ENCODE measurements at places on chromosomes 13 and 19.

- DNase-seq, result no peak
These were observed 55.7 kb downstream of the MRPL57 start for GRCh38 chr13:21232196-21232595.

- no peak for DNase-seq
These were observed 9.4 kb downstream of the CELF5 start for GRCh38 chr19:3233831-3234230.

- DNase-seq, result no peak
These were observed 17.7 kb downstream of the METTL21C start for GRCh38 chr13:102677122-102677521.

GRCh38 chr19:46637224-46637623, 1.2 kb upstream of the GNG8 start:
- DNase-seq, result no peak

DNA sequence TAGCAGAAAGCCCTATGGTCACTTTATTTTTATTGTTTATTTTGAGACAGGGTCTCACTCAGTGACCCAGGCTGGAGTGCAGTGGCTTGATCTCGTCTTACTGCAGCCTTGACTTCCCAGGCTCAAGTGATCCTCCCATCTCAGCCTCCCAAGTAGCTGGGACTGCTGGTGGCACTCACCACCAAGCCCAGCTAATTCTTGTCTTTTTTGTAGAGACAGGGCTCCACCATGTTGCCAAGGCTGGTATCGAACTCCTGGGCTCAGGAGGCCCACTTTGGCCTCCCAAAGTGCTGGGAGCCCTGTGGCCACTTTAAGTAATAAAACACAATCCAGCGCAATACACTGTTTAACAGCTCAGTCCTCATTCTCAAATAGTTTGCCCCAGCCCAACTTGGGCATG, 69.3 kb downstream of the NUFIP1 start:
- DNase-seq, result no peak

DNA sequence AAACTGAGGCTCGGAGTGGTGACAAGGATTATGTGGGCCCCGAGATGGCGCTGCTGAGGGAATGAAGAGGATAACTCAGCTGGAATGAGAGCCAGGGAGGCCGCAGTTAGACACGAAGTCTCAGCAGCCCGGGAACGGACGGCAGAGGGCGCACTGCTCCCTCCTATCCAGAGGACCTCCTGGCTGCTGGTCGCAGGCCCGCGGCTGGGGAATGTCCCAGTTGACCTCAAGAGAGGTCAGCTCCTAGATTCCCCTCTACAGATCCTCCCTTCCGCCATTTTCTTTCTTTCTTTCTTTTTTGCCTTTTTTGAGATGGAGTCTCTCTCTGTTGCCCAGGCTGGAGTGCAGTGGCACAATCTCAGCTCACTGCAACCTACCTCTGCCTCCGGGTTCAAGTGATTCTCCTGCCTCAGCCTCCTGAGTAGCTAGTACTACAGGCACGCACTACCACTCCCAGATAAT, 24.1 kb upstream of the ASPDH start:
- peak; percentile 92 for DNase-seq

DNA sequence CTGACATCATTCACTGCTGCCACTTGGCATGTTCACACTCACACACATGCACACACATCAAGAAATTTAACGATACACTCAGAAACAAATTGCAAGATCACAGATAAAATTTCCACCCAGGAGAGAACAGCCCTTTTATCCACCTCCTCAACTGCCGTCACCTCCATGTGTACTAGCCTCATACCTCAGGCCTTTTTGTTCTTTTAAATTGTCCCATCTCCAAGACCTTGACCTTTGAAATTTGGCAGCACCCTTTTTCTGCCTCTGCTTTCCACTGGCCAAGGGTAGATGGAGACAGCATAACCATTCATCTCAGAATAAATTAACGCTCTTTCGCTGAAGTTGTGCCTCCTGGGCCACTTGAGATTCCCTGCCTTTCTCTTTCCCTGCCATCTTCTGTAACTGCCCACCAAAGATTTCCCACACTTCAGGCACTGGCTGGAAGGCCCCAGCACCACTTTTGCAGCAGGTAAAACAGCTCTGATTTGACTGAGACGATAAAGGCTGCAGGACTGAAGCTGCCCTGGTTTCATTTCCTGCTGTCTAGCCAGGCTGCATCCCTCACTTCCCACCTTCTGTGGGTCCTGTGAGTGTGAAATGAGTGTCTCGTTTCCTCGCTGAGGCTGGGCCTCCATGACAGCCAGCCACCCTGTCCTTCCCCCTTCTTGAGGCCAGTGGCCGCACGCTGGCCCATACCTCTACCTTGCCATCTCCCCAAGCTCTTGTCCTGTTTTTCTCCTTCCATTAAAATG, 39.3 kb downstream of the MBNL2 start:
- no peak for DNase-seq

DNA sequence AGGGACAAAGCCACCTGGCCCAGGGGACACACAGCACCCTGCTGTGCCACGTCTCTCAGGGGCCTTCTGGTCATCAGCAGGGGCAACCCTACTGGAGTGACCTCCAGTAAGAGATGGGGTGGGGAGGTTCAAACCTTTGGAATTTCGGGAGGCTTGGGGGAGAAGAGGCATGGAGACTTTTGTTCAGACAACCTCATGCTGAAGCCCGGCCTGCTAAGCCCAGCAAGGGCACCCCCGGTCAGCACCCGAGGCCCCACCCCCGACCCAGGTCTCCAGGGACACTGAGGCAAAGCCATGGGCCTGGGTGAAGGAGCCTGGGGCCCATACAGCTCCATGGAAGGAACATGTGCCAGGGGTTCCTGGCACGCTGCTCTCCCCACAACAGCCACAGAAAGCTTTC, 23.3 kb downstream of the ZNF787 start:
- no peak for DNase-seq

- no peak for DNase-seq
These were observed 962.3 kb downstream of the EFNB2 start for GRCh38 chr13:105573136-105573535.

- DNase-seq, result no peak
These were observed 43.7 kb downstream of the FOXO1 start for GRCh38 chr13:40622761-40623160.

DNA sequence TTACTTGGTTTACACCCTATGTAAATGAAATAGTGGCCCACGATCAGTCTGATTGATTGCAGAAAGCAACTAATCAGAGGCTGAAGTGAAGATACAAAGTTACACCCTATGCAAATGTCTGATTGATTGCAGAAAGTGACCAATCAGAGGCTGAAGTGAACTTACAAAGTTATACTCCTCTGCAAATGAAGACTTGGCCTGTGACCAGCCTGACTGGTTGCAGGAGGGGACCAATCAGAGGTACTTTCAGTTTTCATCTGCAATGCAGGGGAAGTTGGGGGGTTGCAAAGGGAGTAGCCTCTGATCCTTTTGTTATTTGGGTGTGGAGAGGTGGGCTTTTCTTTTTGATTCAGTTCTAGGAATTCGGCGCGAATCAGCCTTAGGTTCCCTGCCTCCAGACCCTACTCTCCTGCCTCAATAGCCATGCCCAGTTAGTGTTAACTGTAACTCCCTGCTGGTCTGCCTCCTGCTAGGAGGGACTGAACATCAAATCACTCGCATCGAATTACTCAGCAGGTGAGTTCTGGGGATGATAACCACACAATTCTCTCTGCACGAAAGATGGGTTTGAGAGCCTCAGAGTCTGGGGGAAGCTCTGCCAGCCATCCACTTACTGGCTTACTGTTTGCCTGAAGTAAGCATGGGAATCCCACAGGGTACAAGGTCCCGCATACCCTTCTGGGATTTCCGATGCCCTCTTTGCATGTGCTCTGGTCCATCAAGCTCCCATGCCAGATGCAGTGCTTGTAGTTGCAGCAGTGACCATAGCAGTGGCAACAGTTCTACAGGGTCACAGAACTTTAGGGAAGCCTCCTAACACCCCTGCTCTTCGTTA, 7.5 kb downstream of the ARL11 start:
- DNase-seq, result no peak

DNA sequence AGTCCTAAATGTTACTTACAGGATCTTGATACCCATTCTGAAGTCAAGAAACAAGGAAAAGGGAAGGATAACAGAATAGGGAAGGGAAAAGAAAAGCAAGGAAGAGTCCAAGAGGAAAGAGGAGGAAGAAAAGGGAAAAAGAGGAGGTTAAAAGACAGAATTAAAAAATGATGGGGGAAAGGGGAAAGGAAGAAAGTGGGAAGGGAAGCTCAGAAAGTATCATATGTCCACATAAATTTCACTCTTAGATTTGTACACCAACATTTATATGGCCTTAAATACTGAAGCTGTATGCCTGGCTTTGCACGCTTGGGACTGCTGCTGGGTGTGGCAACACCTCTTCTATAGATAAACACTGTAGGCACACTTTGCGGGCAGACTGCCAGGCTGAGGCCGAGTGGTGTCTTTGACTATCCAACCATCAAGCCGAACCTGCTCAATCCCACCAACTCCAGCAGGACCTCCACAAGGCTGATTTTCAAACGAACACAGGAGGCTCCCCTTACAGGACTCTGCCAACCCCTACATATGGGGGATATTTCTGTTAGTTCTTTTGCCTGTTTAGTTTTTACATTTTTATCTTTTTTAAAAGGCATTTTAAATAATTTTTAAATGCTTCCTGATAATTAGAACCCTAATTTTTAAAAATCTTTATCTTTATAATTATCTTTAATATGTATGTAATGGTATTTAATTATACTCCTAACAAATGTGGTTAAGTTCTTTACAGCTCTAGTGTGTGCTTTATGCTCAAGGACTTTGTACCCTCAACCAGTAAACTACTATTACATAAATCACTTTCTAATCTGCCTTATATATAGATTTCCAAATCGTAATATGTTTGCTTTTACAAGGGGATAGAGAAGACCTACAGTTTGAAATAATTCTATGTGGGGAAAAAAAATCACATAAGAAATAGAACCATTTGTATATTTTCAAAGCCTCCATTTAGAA, 154.2 kb downstream of the DIAPH3 start:
- DNase-seq, result peak; percentile 34

DNA sequence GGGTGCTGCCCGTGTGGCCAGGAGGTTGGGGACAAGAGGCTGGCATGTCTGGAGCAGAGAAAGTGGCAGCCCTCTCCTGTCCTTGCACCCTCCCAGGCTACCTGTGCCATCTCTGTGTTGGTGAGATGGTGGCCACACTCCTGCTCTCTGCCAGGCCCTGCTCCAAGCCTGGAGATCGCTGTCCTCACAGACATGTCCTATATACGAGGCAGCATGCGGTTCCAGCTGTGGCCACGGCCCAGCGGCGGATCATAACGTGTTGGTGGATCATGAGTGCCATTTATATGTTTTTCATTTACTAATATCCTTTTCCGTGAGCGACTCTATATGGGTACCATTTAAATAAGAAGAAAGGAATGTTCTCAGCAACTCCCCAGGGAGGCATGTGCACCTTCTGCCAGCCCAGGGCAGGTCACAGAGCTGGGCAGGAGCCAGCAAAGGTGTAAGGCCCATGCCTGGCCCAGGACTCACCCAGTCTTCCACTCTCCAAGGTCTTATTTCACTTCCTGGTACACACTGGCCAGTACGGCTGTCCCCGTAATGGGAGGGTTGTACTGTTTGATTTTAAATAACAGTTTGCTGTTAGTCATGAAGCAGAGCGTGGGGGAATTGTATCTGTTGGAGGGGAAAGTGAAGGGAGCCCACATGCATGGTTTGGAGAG, 47.2 kb upstream of the LDLR start:
- no peak for DNase-seq

DNA sequence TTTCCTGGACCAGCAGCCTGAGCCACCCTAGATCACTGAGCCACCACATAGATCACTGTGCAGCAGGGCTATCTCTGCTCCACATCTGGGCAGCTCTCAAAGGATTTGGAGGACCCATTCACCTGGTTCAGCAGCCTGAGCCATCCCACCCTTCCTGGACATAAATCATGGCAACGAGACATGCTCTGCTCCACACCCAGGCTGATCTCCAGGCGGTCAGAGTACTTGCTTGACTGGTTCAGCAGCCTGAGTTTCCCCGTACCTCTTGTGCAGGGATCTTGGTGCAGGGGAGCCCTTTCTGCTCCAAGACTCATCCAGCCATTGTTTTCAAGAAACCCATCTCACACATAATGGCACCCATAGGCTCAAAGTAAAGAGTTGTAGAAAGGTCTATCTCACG, 195.3 kb downstream of the LIG4 start:
- no peak for DNase-seq

- no peak for DNase-seq
These were observed 12.4 kb upstream of the ZNF709 start for GRCh38 chr19:12497032-12497431.

DNA sequence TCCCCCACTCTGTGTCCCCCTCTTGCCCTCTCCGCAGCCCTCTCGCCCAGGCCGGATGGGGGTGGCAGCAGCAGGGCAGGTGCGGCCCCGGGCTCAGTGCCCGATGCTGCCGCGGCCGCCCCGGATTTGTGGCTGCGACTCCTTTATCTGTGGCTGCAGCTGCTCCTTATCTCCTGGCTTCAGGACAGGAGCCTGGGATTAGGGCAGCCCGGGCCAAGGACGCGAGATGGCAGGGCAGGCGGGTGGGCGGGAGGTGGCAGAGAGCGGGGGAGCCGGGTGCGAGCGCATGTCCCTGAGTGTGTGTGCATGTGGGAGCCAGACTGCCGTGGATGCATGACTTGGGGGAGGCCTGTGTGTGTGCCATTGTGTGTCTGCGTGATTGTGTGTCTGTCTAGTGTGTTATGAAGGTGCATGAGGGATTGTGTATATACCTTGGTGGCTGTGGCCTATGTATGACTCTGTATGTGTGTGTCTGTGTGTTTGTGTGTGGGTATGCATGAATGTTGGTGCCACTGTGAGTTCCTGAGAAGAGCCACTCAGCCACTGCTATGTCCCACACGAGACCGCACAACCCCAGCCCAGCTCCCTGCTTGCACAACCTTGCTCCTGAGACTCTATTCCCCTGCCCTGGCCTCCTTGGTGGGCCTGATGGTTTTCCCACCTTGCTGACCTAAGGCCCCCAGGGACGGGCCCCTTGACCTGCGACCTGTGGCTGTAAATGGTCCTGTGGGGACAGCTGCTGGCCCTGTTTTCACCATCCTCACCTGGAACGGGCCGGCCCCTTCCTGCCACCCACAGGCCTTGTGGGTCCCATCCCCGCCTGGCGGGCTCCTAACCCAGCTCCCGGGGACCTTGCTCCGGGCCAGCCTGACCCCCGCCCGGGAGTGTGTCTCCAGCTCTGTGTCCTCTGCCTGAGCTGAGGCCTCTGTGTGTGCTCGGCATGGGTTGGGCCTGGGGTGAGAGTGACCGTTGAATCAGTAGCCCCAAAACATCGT, 5.3 kb upstream of the NRTN start:
- peak; percentile 87 for DNase-seq
